ENCODE measurements at places on chromosomes 12 and 14. TPM values are rescaled to one million over a fixed set of nuclear protein-coding genes. Genes with fewer than 3 reads are reported as not detected.

GRCh38 chr12:122048151-122048550 lies 26.5 kb downstream of the BCL7A start:
- no peak overlapping the region for H3K4me3 ChIP-seq
- peaks cover 11% of the 10 kb centered on the region for H3K36me3 ChIP-seq
- H3K27me3 ChIP-seq, result no peaks in the 10 kb centered on the region
- H3K27ac ChIP-seq, result peak overlapping the region; percentile 56
- DNase-seq, result peak; percentile 97

GRCh38 chr12:28507033-28507432 lies 316.8 kb downstream of the CCDC91 start:
- peaks cover 9% of the 10 kb centered on the region for H3K4me1 ChIP-seq
- no peaks in the 10 kb centered on the region for H3K36me3 ChIP-seq
- H3K27ac ChIP-seq, result no peak overlapping the region
- no peak overlapping the region for H3K4me3 ChIP-seq
- no peaks in the 10 kb centered on the region for H3K27me3 ChIP-seq
- DNase-seq, result no peak

DNA sequence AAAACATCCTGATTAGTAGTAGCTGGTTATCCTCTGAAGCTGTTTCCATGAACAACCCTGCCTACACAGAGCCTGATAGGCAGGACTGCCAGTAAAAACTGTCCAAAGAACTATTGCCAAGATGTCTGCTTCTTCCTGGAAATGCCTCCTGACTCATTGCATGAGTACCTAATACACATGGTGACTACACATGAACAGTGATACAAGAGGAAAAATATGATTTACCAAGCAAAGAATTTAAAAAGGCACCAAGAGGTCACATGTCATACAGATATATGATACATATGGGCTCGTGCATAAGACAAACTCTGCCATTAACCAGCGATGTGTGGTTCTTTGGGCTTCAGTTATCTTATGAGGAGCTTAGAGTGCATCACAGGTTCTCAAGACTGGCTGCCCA lies 552.3 kb downstream of the SLC16A7 start:
- H3K4me3 ChIP-seq, result no peak overlapping the region
- H3K4me1 ChIP-seq, result no peaks in the 10 kb centered on the region
- no peaks in the 10 kb centered on the region for H3K36me3 ChIP-seq
- H3K27me3 ChIP-seq, result no peaks in the 10 kb centered on the region

Gene PROX2
- total RNA-seq, result not detected

- H3K4me3 ChIP-seq, result no peak overlapping the region
- H3K36me3 ChIP-seq, result no peaks in the 10 kb centered on the region
- no peaks in the 10 kb centered on the region for H3K27me3 ChIP-seq
- no peaks in the 10 kb centered on the region for H3K4me1 ChIP-seq
These were observed 438.4 kb upstream of the OR4E1 start for GRCh38 chr14:22112004-22112403.

Gene LBHD2
- not detected for total RNA-seq

- H3K36me3 ChIP-seq, result peaks cover 4% of the 10 kb centered on the region
- H3K4me3 ChIP-seq, result peak overlapping the region; percentile 40
- peak overlapping the region; percentile 84 for H3K27ac ChIP-seq
- peak; percentile 92 for DNase-seq
- H3K4me1 ChIP-seq, result peaks cover 20% of the 10 kb centered on the region
These were observed 68.3 kb downstream of the SETD3 start for GRCh38 chr14:99412117-99413061.

Gene KDM5A
- total RNA-seq, result 62.8 TPM
